ENCODE measurements at places on chromosomes 2 and 18. TPM values are rescaled to one million over a fixed set of nuclear protein-coding genes. Genes with fewer than 3 reads are reported as not detected.
A peak's percentile ranks its signal among the peaks of the same experiment; 100 is the strongest.

GRCh38 chr18:61502472-61502871 is 169.2 kb downstream of the CDH20 start:
- DNase-seq = peak; percentile 37

DNA sequence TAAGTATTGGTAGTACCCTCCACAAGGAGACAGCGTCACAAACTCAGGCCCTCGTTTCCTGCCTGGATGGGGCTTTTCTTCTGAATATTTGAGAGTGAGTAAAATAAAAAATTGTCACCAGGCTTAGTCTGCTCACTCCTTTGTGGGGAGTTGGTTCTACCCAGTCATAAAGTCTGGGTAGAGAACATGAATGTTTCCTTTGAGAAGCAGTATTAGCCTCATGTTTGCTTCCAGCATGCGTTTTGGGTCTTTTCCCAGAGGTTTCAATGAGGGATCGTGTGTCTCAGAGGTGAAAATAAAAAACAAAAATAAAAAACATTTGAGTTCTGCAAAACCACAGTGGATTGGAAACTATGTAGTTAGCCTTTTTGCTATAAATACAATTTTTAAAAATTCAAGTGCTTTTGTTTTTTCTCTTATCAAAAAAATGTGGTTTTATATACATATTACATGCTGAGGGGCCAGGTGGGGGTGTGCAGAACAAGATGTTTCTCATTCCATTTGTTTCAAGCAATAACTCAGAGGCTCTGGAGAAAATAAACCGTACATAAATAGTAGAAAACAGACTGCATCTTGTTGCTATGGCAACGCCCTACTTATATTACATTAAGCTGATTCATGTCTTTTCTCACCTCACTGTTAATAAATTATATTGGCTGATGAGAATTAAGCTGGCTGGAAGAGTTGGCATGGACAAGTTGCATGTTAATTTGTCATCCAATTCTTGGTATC is 225.4 kb upstream of the FBXO11 start:
- DNase-seq = no peak

GRCh38 chr2:36587556-36587955 is 10.4 kb downstream of the FEZ2 start:
- no peak for DNase-seq

- no peak for DNase-seq
These were observed 86.7 kb downstream of the FAM168B start for GRCh38 chr2:131006561-131006960.

- no peak for DNase-seq
These were observed 18.8 kb upstream of the MREG start for GRCh38 chr2:216031960-216032689.

- no peak for DNase-seq
These were observed 951 bp downstream of the EN1 start for GRCh38 chr2:118846442-118846952.

DNA sequence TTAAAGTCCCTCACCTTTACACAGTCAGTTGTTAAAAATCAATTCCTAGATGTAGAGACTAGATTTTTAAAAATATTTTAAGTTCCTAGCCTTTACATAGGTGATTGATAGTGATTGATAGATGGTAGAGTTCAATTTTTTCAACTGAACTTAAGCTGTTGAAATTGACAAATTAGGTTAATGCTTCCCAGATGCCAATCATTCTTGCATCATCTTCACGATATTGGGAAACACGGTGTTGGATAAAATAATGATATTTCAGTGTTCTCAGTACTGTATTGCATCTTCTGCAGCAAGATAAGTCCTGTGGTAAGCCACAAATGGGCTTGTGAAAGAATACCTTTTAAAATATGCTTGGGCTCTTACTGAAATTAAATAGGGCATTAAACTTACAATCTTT is 667.6 kb downstream of the STK39 start:
- DNase-seq = no peak

DNA sequence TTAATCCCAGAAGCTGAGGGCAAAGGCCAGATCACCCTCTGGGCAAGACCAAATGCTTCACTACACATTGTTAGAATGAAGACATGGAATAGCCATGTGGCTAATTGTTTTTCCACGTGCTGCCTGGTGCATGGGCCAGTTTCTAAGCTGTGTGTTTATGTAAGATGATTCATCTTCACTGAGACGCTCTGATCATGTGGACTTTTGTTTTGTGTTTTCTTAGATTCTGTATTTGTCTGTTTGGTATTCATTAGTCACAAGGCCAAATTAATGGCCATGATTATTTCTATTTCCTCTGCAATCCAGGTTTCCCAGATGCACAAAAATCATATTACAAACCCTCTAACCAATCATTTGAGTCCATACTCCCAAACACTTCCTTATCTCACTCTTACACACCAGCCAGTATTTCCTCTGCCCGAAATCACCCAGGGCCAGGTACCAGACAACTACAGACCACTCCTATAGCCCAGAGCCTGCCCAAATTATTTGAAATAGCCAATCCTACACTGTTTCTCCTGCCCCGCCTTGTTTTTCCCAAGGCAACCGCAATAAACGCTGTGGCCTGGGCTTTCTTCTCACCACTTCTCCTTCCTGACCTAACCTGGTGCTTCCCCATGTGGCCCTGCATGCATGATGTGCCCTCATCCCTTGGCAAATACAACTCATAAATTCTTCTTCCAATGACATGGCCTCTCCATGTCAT is 94.2 kb upstream of the SP3 start:
- DNase-seq = no peak

DNA sequence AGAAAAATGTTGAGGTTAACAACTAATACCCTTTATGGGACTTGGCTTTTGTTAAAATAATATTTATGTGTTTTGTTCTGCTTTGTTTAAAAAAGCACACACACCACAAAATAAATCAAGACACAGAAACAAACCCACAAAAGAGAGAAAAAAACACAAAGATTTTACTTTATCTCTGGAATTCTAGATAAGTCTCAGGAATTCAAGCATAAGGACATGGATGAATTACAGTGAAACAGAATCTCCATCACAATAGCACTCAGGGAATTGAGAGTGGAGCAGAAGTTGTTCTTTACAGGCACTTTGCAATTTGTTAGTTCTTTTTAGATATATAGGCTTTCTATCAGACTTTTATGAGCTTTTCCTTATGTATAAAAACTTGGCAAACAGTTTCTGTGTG is 360.9 kb upstream of the ZC3H15 start:
- no peak for DNase-seq

GRCh38 chr2:56613254-56613653 is 429.5 kb downstream of the CCDC85A start:
- no peak for DNase-seq

The CTNNA2 gene
- total RNA-seq = 3.8 TPM

- DNase-seq = no peak
These were observed 19.8 kb downstream of the GAREM1 start for GRCh38 chr18:32450874-32451273.

DNA sequence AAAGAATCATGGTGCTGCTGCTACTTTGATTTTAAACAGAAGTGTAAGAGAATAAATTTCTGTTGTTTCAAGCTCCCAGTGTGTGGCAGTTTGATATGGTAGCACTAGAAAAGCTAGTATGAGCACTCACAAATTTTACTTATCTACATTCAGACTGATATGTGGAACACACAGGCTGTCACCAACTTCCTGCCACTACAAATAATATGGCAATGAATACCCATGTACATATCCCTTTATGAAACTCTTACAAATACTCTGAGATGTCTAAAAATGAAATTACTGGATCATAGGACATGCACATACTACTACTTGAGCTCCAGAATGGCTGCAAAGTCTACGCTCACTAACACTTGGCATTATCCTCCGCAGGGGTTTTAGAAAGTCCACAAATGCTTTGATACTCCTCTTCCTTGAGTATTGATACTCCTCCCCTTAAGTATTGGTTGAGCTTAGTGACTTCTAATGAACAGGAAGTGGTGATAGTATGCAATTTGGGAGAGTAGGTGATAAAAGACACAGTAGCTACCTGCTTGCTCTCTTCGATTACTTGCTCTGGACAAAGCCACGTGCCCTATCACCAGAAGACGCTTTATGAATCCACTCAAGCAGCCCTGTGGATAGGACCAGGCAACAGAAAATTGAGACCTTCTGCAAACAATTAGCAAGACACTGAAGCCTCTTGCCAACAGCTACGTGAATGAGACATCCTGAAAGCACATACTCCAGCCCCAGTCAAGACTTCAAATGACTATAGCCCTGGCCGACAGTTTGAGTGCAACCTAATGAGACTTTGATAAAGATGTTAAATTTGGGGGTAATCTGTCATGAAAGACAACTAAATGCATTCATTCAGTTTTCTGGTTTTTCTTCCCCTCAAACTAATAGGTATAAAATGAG is 35.4 kb downstream of the FBXO11 start:
- no peak for DNase-seq

DNA sequence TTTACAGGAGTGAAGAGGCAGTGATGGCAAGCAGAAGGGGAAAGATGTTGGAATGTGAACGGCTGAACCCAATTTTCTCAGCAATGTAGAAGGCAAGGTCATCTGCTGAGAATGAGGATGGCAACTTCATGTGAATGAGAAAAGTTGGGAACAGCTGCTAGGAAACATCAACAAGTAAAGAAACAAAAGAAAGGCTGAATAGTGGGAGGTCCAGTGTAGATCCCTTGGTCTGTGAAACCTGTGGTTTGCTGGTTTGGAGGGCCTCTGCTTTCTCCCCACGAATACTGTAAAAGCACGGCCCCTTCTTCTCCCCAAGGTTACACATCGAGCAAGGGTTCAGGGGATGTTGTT is 27.4 kb downstream of the MARCHF4 start:
- no peak for DNase-seq

DNA sequence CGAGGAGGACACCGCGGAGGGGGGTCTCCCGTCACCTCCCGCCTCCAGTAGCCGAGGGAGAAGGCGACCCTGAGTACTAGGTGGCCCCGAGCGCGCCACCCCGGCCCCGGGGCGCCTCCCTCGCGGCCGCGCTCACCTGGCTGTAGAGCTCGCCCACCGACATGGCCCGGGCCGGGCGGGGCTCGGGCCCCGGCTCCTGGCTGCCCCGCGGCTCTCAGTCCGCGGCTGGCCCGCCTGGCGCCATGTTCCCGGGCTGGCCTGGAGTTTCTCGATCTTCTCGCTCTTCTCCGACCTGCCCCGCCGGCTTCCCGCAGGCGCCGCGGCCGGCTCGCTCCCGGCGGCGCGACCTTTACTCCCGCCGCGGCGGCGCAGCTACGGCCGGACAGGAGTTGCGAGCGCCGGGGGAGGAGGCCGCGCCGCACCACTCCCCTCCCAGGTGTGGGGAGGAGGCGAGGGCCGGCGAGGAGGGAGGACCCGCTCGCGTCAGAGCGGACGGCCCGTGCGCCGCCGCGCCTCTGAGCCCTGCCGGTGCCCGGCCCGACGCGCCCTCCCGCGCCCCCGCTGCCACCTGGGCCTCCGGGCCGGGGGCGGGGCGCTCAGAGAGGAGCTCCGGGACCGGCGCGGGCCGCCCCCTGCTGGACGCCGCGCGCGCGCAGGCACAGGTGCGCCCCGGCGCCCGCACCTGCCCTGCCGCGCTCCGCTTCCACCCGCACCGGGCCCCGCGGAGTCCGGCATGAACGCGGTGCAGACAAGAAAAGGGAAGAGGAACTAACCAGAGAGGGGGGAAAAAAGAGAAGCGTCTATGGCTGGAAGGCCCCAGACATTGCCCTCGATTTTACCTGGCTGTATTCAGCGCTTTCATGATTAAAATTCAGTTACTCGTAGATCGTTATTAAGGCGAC is at the start of gene MYO5B:
MYO5B (minus strand) TSS at position 517 of the 902 bp plus-strand sequence; CDS start at position 163, 354 bp downstream.
- DNase-seq = peak; percentile 71

Measured in WTC11 (cell line).